ENCODE measurements at places on chromosomes 11 and 22.
A peak's percentile ranks its signal among the peaks of the same experiment; 100 is the strongest.

GRCh38 chr11:93054881-93055280, 85.4 kb downstream of the MTNR1B start:
- DNase-seq: no peak

- no peak for DNase-seq
Measured at GRCh38 chr11:64558065-64558745, 32.8 kb upstream of the SLC22A12 start.

GRCh38 chr22:38080850-38081635, 2.9 kb downstream of the SLC16A8 start:
- no peak for DNase-seq

DNA sequence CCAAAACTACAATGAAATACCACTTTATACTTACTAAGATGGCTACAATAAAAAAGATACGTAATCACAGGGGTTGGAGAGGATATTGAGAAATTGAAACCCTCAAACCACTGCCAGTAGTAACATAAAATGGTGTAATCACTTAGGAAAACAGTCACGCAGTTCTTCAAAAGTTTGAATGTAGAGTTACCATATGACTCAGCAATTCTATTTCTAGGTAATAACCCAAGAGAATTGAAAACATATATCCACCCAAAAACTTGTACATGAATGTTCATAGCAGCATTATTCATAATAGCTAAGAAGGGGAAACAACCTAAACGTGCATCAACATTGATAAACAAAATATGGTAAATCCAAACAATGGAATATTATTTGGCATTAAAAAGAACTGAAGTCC, 24.4 kb upstream of the PSMA1 start:
- DNase-seq: no peak

- DNase-seq: no peak
Measured at GRCh38 chr11:1468002-1468401, 18.6 kb downstream of the MOB2 start.

DNA sequence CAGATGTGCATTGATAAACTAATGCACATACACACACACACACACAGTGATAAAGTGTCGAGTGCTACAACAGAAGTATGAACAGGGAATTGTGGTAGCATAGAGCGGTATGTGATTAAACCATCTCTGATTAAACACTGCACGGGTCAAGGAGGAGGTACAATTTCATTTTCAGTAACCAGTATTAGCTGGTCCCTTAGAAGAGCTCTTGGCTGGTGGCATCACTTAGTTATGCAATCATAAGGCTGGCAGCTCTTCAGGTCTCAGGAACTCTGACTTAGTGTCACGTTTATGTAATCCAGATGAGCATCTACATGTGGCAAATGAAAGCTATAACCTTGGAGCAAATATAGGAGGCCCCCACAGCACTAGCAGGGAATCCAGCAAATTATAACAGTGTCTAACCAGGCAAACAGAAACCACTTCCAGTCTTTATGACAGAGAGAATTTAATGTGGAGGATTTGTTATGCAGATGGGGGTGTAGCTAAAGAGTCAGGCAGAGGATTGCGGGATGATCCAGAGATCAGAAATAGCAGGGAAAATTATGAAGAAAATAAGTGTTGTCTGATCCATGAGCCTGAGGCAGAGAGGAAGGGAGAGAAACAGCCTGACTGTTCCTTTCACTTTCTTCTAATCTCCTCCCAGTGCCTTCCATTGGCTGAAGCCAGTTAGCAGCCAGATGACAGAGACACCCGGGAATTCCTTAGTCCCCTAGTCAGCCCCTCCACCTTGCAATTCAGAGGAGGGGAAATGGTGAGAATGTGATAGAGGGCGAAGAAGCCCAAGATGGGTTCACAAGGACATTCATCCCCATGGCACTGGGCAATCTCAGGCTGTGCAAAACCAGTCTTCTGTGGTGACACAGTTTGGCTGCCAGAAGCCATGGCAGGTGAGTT, 533.1 kb upstream of the TENM4 start:
- DNase-seq: no peak

- DNase-seq: no peak
Measured at GRCh38 chr11:128552783-128553661, 34.3 kb downstream of the ETS1 start.

GRCh38 chr22:46769191-46769675, 6.8 kb downstream of the TBC1D22A start:
- DNase-seq: no peak

GRCh38 chr11:71188886-71189767, 63.2 kb downstream of the SHANK2 start:
- DNase-seq: no peak

GRCh38 chr22:36311386-36312085, 58.6 kb downstream of the APOL1 start:
- DNase-seq: no peak

GRCh38 chr22:42754658-42755057, 34.0 kb upstream of the A4GALT start:
- no peak for DNase-seq

DNA sequence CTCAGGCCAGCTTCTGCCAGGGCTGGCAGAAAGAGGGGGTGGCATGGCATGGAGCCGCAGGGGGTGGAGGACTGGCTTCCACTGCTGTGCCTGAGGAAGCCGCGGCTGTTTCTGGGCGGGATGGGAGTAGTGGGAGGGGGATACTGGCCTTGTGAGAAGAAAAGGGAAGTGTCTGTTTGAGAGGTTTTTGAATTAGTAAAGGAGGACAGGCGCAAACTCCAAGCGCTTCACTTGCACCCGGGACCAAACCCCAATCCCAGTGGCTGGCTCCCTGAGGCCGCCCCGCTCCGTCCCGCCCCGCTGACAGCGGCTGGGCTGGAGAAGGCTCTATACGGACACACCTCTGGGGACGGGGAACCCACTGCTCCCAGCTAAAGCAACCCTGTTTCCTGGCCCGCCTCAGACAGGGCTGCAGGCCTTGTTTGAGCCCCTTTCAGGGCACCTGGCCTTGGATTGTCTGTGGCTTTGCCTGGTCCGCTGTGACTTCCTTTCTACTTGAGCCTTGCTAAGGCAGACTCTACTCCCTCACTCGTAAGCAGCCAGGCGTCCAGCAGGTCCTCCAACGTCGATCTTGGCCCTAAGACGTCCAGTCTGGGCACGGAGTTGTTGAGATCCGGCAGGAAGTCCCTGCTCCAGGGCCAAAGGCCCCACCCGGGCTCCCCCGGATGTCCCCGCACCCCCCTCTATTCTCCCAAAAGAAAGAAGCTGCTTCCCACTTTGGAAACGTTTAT, 2.2 kb downstream of the APOA1 start:
- no peak for DNase-seq

- no peak for DNase-seq
Measured at GRCh38 chr11:84310268-84310667, 1024.1 kb upstream of the CCDC90B start.

DNA sequence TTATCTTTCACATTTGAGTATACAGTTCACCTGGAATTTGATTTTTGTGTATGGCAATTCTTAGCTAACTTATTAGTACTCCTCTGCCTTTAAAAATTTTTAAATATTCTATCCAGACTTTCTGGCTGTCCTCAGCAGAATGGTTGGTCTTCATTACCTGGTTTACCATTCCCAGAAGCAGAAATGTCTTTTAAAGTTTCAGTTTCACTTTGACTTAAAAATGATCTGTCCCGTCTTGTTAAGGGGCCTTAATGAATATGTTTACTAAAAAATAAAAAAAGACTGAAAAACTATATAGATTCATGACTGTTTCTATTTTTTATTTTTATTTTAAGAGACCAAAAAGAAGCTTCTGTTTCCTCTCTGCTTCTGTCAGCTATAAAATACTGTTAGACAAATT, 70.5 kb upstream of the TNRC6B start:
- no peak for DNase-seq

GRCh38 chr11:44611687-44612434, 46.4 kb downstream of the CD82 start:
- DNase-seq: peak; percentile 19

- DNase-seq: no peak
Measured at GRCh38 chr11:32099516-32099915, 8.6 kb downstream of the RCN1 start.

DNA sequence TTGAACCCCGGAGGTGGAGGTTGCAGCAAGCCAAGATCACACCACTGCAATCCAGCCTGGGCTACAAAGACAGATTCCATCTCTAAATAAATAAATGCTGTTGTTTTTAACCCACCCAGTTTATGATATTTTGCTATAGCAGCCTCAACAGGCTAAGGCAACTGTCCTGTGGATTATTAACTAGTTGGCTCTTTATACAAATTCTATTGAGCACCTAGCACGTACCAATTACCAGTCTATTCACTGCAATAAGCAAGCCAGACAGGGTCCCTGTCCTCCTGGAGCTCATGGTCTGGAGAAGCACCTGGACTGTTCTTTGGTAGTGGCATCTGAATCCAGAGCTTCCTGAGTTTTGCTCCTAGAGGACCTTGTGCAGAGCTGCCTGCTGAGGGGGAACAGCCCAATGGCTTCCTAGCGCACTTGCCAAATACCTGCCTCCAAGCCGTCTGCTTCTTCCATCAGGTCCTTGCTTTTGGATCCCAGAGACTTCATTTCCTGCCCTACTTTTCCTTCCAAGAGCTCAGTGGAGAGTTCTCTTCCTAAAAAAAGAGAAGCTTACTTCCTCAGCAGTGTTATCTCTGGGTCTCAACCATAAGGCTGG, 49.9 kb upstream of the MICAL2 start:
- no peak for DNase-seq

DNA sequence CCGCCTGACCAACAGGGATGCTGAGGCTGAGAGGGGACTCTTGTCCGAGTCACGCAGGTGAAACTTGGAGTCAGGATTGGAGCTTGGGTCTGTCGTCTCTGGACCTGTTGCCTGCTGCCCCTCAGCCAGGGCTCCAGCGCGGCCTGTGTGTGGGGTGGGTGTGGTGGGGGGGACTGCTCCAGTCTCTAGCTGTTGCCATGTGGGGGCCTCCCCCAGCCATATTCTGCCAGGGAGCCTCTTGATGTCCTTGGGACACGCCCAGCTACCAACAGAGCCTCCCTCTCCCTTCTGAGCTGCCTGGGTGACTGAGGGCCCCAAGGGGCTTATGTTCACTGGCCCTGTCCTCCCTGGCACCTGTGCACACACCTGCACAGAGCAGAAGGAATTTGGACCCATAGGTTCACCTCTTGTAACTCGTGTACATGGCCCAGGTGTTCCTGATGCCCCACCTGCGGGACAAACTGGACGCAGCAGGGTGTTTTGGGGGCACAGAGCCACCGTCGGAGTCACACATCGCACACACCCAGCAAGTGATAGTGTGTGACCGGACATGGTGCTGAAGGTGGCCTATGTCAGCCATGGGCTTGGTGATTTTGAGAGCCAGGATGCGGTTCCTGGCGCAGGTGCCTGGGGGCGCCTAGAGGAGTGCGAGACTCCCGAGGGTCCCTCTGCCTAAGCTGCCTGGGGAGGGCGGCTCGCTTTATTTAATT, 252.3 kb downstream of the TBC1D22A start:
- DNase-seq: no peak

DNA sequence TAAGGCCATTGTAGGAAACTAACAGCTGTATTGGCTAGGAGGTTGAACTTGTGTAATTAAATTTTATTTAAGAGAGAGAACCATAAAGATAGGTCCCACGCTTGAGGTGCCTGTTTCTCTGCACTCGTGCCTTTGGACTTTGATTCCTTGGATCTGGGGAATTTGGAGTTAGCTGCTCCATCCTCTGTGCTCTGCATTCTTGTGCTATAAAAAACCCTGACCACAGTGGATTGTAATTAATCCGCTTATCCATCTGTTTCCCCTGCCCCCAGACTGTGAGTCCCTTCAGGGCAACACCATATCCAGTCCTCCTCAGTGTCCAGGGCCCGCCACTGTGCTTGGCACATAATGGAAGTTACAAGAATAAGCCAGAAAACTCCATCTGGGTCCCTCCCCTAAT, 169.8 kb downstream of the SPON1 start:
- DNase-seq: no peak

DNA sequence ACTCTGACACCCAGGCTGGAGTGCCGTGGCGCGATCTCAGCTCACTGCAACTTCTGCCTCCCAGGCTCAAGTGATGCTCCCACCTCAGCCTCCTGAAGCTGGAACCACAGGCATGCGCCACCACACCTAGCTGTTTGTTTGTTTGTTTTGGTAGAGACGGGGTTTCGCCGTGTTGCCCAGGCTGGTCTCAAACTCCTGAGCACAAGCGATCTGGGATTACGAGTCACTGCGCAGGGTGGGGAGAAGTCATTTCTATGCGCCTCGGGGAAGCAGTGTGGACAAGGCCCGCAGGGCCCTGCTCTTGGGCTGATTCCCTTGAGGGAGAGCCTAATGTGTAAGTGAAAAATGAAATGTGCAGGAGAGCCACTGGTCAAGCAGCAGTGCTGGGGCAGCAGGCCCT, 19.6 kb upstream of the SEPTIN5 start:
- no peak for DNase-seq

- DNase-seq: no peak
Measured at GRCh38 chr22:36955691-36956090, 42.3 kb downstream of the CSF2RB start.

DNA sequence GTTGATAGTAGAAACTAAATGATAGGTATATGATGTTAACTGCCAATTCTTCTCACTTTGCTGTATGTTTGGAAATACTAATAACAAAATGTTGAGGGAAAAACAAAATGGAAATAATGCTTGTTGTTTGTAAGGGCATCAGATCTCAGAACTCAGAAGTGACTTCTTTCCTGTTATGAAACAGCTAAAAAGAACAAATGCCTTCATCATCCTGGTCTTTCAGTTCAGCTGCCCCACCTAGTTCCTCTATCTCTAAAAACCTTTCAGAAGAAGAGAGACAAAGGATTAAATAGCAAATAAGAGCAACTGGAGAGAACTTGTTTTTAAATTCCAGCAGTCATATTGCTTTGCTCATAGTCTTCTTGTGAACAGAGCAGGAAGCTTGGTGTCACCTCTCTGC, 345.3 kb upstream of the NCAM1 start:
- DNase-seq: no peak

GRCh38 chr11:119810478-119811232, 81.7 kb upstream of the NECTIN1 start:
- DNase-seq: no peak

DNA sequence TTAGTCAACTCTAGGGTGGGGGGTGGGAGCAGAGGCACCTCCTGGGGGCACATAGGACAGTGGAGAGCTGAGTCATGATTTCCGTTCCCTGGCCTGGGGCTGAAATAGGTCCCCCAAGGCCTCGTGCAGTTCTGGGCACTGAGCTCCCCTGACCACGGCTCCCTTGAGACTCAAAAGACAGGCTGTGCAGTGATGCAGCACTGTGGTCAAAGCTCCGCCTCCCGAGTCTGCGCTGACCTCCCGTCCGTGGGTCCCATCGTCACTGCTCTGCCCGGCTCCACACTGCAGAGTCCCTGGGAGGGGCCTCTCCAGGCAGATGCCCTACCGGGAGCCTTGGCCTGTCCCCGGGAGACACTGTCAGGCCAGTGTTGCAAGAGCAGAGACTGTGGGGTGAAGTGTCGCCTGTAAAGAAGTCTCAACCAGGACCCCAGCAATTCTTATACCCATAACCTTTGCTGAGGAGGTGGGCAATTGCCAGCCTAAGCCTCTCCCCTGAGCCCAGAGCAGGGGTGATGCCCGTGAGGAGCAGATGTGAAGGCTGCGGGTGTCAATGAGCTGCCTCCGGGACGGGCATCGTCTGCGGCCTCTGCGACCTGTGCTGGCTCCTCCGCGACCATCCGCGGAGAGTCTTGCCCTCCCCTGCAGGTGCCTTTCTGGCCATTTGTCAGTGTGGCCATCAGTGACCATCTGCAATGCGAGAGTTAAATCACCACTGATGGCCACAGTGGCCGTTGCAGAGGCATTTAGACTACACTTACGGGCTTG, 877.3 kb downstream of the BRD1 start:
- no peak for DNase-seq

- DNase-seq: no peak
Measured at GRCh38 chr11:64560941-64561340, 30.1 kb upstream of the SLC22A12 start.
